ENCODE measurements at places on chromosomes 11 and 22. TPM values are rescaled to one million over a fixed set of nuclear protein-coding genes. Genes with fewer than 3 reads are reported as not detected.

- peak overlapping the region; percentile 23 for H3K4me3 ChIP-seq
- no peaks in the 10 kb centered on the region for H3K27me3 ChIP-seq
- no peaks in the 10 kb centered on the region for H3K36me3 ChIP-seq
- H3K4me1 ChIP-seq: peaks cover 4% of the 10 kb centered on the region
Observed at GRCh38 chr11:119368121-119369034, 13.1 kb downstream of the USP2 start.

POU2F3 gene
- 2.8 TPM for total RNA-seq

NXPE4 gene
- 0.53 TPM for total RNA-seq

DNA sequence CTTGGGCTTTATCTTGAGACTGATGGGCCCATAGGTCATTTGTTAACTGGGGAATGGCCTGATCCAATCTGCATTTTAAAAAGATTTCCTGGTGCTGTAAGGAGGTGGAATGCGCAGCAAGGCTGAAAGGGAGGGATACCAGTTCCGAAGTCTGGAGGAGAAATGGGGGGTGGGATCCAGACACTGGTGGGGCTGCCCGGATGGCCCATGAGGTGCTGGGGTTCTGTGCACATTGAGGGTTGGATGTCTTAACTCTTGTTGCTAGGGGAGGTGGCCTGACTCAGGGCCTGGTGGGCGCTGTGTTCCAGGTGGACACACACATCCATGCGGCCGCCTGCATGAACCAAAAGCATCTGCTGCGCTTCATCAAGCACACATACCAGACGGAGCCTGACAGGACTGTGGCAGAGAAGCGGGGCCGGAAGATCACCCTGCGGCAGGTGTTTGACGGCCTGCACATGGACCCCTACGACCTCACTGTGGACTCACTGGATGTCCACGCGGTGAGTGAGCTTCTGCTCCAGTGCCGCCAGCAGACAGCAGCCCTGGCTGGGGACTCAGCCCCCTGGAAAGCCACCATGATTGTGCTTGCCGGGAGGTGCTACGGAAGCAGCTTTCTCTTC, 38.1 kb downstream of the AMPD3 start:
- no peaks in the 10 kb centered on the region for H3K36me3 ChIP-seq
- DNase-seq: no peak
- H3K27me3 ChIP-seq: no peaks in the 10 kb centered on the region
- H3K4me1 ChIP-seq: peaks cover 19% of the 10 kb centered on the region
- H3K27ac ChIP-seq: no peak overlapping the region

GRCh38 chr11:1161410-1162137, 3.8 kb downstream of the MUC5AC start:
- H3K27ac ChIP-seq: no peak overlapping the region
- H3K4me3 ChIP-seq: no peak overlapping the region
- H3K4me1 ChIP-seq: no peaks in the 10 kb centered on the region
- H3K27me3 ChIP-seq: no peaks in the 10 kb centered on the region

F2 gene
- not detected for total RNA-seq

OLFML1 gene
- 4.0 TPM for total RNA-seq

GRCh38 chr11:125330462-125331325, 165.4 kb downstream of the FEZ1 start:
- H3K4me3 ChIP-seq: no peak overlapping the region
- no peaks in the 10 kb centered on the region for H3K36me3 ChIP-seq
- no peaks in the 10 kb centered on the region for H3K27me3 ChIP-seq

- H3K27ac ChIP-seq: no peak overlapping the region
- H3K36me3 ChIP-seq: no peaks in the 10 kb centered on the region
- DNase-seq: peak; percentile 87
- H3K27me3 ChIP-seq: no peaks in the 10 kb centered on the region
Observed at GRCh38 chr11:93842461-93842860, 8.0 kb downstream of the VSTM5 start.

TRPT1 gene
- 82.5 TPM for total RNA-seq

DNA sequence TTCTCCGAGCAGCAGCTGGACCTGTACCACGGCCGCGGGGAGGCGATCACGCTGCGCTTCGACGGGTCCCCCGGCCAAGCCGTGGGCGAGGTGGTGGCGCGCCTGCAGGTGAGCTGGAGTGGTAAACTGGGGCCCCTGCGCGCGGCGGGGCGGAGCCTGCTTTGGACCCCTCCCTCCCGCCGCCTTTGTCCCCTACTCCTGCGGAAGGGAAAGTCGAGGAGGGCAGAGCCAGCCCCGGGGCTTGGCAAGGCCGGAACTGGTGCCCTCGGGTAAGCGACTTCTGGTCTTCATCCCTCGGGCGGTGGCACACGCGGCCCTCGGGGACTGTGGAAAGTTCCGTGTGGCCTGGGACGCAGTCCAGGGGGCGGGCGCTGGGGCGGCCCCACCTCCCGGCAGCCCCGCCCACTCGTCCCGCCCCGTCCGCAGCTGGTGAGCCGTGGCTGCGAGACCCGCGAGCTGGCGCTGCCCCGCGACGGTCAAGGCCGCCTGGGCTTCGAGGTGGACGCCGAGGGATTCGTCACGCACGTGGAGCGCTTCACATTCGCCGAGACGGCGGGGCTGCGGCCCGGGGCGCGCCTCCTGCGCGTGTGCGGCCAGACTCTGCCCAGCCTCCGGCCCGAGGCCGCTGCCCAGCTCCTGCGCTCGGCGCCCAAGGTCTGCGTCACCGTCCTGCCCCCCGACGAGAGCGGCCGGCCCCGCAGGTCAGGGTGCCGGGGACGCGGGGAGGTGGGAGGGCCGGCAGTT, 9.2 kb downstream of the SIPA1 start:
- peak overlapping the region; percentile 64 for H3K4me3 ChIP-seq
- peak; percentile 70 for DNase-seq
- H3K27me3 ChIP-seq: no peaks in the 10 kb centered on the region
- H3K27ac ChIP-seq: no peak overlapping the region

SSTR3 gene
- not detected for total RNA-seq

DNA sequence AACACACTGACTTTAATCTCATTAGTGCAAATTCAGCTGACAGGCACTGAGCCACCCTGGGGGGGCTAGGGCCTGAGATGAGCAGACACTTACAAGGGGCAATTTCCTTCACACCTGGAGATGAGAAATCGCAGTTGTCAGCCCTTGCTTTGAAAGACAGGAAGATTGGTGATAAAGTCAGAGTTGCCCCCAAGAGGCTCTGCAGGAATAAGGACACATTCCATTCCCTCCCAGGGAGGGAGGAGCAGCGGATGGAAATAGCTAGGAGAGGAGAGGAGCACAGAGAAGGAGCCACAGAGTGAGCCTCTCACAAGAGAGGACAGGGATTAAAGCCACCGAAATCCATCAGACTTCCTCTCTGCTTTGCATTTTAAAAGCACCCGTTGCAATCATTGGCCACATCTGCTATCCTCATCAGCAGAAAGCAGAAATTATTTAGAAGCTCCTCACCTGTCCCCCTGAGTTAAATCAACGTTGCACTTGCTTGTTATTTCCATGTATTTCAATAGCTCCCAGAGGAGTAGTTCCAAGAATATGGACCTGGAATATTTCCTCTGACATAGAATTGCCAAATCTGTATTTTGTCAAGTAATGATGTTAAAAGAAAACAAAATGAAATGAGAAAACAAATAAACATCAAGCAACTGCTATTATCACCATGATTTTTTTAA, 213.7 kb downstream of the BARX2 start:
- H3K4me3 ChIP-seq: no peak overlapping the region
- H3K27me3 ChIP-seq: no peaks in the 10 kb centered on the region
- no peaks in the 10 kb centered on the region for H3K36me3 ChIP-seq
- no peaks in the 10 kb centered on the region for H3K4me1 ChIP-seq

CENPM gene
- total RNA-seq: 14.2 TPM

DNA sequence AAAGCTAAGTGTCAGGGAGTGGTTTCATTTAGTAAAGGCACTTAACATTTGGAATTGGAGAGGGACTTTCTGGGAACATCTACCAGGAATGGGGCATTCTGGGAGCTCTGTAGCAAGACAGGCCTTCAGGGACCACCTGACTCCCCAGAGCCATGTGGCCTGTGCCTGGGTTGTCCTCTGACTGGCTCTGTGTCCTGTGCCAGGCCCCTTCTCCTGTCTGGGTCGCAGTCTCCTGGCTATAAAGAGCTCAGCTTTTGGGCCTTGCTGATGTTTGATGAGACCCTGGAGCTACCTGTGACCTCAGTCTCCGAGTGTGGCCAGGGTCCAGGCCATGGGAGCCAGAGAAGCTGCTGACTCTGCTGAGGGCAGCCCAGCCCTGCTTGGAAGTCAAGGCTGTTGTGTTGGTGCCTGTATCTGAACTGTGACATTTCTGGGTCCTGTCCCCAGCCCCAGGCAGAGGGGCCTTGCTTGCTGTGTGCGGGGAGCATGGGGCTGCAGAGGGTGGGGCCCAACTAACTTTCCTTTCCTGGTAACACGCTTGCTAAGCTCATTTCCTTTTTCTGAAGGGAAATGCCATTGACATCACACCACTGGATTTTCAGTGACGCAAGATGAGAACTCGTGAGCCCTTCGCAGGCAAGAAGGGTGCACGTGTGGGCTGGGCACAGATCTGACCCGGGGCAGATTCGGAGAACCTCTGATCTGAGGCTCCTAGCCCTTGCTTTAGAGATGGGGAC, 41.3 kb downstream of the LRRC32 start:
- no peak overlapping the region for H3K4me3 ChIP-seq
- no peaks in the 10 kb centered on the region for H3K27me3 ChIP-seq
- no peaks in the 10 kb centered on the region for H3K36me3 ChIP-seq

- no peaks in the 10 kb centered on the region for H3K27me3 ChIP-seq
- no peaks in the 10 kb centered on the region for H3K36me3 ChIP-seq
- no peaks in the 10 kb centered on the region for H3K4me1 ChIP-seq
- DNase-seq: no peak
- H3K27ac ChIP-seq: no peak overlapping the region
Observed at GRCh38 chr22:48923996-48924395, 903.7 kb downstream of the BRD1 start.

DNA sequence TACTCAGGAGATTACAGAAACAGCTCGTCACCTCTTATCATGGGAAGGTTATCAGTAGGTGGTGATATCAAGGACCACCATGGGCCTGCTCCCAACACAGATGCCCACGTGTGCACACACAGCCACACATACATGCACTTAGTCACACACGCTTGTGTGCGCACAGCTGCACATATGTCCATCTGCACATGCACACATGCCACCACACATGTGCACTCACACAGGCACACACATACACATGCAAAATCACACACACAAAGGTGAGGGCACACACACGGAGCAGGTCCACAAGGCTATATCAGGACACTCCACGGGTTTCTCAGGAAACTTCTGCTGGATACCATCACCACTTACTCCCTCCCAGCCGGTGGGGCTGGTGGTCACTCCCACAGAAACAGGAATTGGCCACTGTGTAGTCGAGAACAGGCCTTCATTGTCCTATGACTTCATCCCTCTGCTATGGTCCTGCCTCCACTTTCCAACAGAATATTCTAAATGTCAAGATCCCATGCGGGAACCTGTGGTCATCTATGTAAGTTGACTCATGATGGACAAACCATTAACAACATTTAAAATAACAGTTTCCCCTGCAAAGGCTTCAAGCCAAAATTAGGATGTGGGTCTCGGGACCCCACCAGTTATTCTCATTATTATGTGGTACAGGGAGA, 2.2 kb downstream of the C11orf24 start:
- peaks cover 38% of the 10 kb centered on the region for H3K36me3 ChIP-seq
- H3K27ac ChIP-seq: no peak overlapping the region
- H3K27me3 ChIP-seq: no peaks in the 10 kb centered on the region
- no peak for DNase-seq
- H3K4me3 ChIP-seq: no peak overlapping the region

GRCh38 chr11:134583397-134583990, 171.5 kb upstream of the B3GAT1 start:
- no peaks in the 10 kb centered on the region for H3K36me3 ChIP-seq
- H3K27ac ChIP-seq: no peak overlapping the region
- H3K4me1 ChIP-seq: peaks cover 24% of the 10 kb centered on the region

DDX25 gene
- total RNA-seq: not detected

DNA sequence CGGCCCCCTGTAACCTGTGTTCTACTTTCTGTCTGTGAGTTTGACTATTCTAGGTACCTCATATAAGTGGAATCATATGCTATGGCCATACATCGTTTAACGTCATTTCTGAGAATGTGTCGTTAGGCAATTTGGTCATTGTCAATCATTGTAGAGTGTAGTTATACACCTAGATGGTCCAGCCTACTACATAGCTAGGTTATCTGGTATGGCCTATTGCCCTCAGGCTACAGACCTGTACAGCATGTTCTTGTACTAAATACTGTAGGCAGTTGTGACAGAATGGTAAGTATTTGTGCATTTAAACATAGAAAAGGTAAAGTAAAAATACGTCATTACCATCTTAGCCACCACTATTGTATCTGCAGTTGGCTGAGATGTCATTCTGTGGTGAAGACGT, 35.2 kb downstream of the MYO7A start:
- H3K4me3 ChIP-seq: no peak overlapping the region
- H3K4me1 ChIP-seq: no peaks in the 10 kb centered on the region
- no peaks in the 10 kb centered on the region for H3K27me3 ChIP-seq
- no peak for DNase-seq
- H3K36me3 ChIP-seq: no peaks in the 10 kb centered on the region
- no peak overlapping the region for H3K27ac ChIP-seq

GRCh38 chr22:27803841-27804415, 2.4 kb upstream of the MN1 start:
- peaks cover 15% of the 10 kb centered on the region for H3K27me3 ChIP-seq
- no peak overlapping the region for H3K27ac ChIP-seq
- no peak overlapping the region for H3K4me3 ChIP-seq
- DNase-seq: no peak
- H3K4me1 ChIP-seq: no peaks in the 10 kb centered on the region

RIC3 gene
- total RNA-seq: 2.8 TPM

DNA sequence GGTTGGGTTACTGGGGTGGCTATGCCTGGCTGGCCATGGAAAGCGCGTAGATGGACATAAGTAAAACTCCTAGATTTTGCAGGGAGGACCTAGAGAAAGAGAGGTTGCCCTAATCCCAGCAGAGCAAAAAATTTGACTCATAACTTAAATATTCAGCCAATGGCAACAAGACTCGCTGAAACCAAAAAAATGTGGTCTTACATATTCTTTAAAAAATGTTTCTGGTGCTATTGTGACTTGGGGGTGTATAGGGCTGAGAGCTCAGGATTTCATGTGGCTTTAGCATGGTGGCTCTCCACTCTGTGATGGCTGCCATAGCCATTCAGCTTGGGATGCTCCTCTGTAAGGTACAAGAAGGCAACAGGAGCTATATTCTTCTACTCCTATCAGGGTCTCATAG, 27.2 kb upstream of the PDGFD start:
- no peaks in the 10 kb centered on the region for H3K36me3 ChIP-seq
- H3K4me1 ChIP-seq: no peaks in the 10 kb centered on the region
- H3K27me3 ChIP-seq: no peaks in the 10 kb centered on the region

GRCh38 chr11:36211761-36212430, 77.3 kb downstream of the COMMD9 start:
- H3K4me3 ChIP-seq: no peak overlapping the region
- H3K4me1 ChIP-seq: no peaks in the 10 kb centered on the region
- no peak for DNase-seq
- no peak overlapping the region for H3K27ac ChIP-seq

GRCh38 chr11:47998733-47999359, 18.5 kb downstream of the PTPRJ start:
- no peaks in the 10 kb centered on the region for H3K36me3 ChIP-seq
- H3K4me3 ChIP-seq: no peak overlapping the region
- peak overlapping the region; percentile 81 for H3K27ac ChIP-seq
- peak; percentile 80 for DNase-seq
- H3K27me3 ChIP-seq: no peaks in the 10 kb centered on the region
- H3K4me1 ChIP-seq: peaks cover 9% of the 10 kb centered on the region

MICALL1 gene
- total RNA-seq: 49.0 TPM

- no peaks in the 10 kb centered on the region for H3K36me3 ChIP-seq
- no peak overlapping the region for H3K4me3 ChIP-seq
- DNase-seq: no peak
- H3K27me3 ChIP-seq: no peaks in the 10 kb centered on the region
Observed at GRCh38 chr11:46640036-46640788, 22.9 kb downstream of the ATG13 start.

GRCh38 chr11:107337917-107338316, 119.7 kb downstream of the CWF19L2 start:
- H3K36me3 ChIP-seq: no peaks in the 10 kb centered on the region
- DNase-seq: no peak
- no peak overlapping the region for H3K4me3 ChIP-seq
- H3K27me3 ChIP-seq: no peaks in the 10 kb centered on the region
- H3K4me1 ChIP-seq: no peaks in the 10 kb centered on the region
- no peak overlapping the region for H3K27ac ChIP-seq

All from Peyer's patch (tissue), 4 donors.